ENCODE measurements at places on chromosomes 2 and 18. TPM values are rescaled to one million over a fixed set of nuclear protein-coding genes. Genes with fewer than 3 reads are reported as not detected.

SLC38A11 gene
- 0.19 TPM for total RNA-seq

MAP3K20 gene
- total RNA-seq, result 28.5 TPM

MTX2 gene
- total RNA-seq, result 50.1 TPM

CMPK2 gene
- total RNA-seq, result 0.51 TPM

IL36RN gene
- not detected for total RNA-seq

MYO5B gene
- total RNA-seq, result 14.7 TPM

RAX gene
- not detected for total RNA-seq

DNA sequence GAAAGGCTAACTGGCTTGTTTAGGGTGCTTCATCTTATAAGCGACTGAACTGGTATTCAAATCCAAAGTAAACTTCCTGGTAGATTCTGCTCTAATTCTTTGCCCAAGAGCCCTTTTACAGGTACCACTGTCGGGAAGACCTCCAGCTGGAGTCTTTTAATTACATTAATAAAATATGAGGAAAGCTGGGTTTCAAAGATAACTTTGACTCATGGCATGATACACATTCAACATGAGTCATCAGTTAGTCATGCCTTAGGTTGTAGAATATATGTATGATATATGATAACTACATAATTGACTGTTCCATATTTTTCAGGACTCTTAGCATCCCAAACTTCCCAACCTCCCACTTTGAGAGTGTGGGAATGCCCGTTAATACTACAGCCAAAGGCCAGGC lies 32.3 kb downstream of the ZCCHC2 start:
- DNase-seq, result no peak

DNA sequence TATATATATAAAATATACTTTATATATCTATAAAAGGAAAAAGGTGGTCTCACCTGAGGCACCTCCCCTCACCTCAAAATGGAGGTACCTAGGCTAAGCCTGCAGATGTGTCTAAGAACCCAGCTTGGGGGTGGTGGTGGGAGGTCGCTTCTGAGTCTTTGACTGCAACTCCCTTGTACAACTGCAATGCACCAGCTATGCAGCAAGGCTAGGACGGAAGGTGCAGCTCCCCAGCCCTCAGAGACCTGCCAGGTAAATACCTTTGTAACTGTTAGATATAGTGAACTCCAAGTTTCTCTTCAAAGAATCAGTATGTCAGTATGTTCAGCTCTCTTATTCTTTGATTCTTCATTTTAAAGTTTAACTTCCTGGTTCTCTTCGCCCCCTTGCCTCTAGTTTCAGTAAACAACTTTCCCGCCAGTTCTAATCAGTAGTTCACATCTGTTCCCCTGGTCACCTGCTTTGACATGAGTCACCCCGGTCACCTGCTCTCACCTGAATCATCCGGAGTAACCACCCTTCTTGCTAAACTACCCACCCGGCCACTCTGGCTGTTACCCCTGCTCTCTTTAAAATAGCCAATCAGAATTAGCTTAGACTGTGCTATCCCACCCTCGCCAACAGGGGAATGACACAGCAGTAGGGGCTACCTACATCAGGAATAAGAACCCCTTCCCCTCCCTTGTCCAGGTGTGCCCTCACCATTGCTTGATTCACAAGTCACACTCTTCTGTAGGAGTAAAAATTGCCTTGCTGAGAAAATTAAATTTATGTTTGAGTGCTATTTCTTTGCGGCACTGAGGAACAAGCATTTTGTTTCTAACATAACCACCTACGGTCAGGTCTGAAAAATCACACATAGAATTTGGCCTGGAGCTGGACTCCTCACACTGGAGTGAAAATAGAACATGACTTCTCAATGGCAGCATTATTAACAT lies 24.7 kb upstream of the IMPA2 start:
- no peak for DNase-seq

DNA sequence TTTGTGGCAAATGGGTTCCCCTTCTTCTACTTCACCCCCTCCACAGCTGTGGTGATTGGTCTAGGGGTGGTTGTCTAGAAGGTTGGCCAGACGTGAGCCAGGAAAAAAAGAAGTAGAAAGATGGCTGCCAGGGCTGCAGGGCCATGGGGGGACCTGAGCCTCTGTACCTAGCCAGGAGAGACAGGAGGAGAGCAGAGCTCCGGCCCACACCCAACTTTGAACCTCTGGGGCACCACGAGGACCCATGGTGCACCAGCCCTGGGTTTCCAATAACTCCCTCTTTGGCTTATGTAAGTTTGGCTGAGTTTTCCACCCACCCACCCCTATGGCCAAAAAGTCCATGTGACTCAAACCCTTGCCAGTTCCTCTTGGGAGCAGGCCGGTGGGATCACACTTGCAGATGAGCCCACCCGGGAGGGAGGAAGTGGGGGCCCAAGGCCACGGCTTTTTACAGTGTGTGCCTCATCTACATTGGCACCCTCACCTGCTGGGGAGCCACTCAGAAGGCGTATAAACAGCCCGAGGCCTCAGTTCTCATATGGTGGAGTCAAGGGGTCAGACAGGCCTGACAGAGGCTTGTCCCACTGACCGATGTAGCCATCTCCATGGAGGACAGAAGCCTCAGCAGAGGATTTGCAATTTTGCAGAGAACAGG lies 293.1 kb upstream of the HDAC4 start:
- DNase-seq, result no peak

DNA sequence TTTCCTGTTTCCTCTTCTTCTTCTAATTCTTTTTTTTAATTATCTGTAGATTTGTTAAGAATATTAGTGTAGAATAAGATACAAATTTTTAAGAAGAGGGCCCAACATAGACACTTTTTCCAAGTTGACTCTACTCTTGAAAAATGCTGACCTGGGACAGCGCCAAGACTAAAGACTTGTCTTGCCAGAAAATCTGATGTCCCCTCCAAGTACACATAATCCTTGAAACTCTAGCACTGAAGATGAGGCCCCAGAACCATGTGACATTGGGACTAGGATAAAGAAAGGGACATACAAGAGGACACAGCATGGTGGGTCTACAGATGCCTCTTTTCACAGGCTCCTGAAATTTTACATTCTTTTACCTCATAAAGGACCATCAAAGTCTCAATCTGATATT lies 271.6 kb upstream of the SESTD1 start:
- DNase-seq, result peak; percentile 31

DNA sequence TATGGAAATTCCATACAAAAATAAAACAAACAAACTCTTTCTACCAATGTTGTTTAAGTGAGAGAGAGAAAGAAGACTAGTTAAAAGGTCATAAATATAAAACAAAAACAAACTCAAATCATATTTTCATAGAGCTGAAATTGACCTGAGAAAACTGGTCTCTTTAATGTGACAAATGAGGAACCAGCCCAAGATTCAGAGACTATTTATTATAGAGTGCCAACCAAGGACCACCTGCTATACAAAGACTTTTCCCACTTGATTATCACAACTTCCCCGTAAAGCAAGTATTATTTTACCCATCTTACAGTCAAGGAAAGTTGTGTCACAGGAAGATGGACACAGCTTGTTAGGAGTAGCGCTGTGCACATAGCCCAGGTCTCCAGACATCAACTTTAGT lies 13.3 kb downstream of the ANKRD44 start:
- no peak for DNase-seq

DNA sequence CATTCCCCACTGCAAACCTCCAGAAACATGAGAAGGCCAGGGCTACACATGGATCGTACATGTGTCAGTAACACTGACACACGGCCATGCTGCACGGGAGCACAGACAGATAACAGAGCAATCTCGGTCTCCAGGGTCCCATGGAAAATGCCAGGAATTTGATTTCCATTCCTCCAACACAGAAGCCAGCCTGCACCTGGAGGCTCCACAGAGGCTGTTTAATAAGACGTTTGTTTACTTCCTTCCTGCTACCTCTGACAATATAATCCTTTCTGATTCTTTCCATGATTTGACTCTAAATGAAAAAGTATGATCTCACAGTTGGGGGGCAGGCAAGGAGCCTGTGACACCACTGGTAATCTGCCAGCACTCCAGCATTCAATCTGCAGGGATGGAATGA lies 210.9 kb upstream of the DDX18 start:
- DNase-seq, result no peak

DNA sequence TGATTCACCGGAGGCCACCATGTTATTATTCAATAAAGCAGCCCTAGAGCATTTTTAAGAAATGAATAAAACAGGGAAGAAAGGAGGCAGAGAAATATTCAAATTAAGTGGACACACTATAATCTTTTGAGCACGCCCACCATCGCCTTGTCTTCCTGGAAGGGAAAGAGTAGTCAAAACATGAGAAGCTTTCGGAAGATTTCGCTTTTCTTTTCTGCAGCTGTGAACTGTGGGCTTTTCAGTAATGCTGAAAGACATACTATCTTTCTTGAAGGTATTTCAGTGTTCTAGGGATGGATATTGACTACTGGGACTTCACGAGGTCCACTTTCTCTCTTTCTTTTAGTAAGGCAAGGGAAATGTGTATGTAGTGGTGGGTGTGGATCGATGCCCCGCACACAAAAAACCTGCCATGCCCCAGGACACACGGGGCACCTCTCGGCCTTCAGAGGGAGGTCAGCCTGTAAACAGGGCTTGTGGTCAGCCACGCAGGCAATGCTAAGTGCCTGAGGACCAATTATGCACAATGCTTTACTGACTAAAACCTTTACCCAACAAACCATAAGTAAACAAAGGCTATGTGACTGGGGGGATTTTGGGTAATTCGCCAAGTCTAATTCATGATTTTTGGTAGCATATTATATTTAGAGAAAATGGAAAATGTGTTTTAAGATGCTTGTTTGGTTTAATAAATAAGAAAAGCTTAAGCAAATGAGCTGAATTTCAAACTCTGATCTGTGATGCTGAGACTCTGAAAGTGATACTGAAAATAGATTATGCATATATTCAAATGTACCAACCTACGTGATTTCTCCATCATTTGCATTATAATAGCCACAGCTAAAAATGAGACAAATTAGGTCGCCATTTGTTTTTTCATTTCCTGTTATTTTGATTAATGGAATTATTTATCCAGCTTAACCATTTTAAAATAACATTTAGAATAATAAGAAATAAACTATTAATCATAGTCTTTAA lies 130.5 kb downstream of the ZNF516 start:
- DNase-seq, result no peak

DNA sequence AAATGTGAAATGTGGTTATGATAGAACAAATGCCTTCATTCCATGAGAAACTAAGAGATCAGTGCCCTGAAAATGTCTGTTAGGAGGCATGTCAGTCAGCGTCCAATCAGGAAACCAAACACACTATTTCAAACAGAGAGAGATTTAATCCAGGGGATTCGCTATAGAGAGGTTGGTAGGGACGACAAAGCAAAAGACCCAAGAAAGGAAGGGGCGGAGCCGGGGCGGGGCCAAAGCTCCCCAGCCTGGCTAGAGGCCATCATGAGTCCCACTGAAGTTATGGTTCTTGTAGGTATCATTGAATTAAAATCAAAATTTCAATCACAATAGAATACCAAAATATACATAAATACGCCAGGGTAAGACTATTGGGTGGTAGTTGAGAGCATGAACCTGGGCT lies 32.9 kb upstream of the RNF149 start:
- DNase-seq, result no peak

DNA sequence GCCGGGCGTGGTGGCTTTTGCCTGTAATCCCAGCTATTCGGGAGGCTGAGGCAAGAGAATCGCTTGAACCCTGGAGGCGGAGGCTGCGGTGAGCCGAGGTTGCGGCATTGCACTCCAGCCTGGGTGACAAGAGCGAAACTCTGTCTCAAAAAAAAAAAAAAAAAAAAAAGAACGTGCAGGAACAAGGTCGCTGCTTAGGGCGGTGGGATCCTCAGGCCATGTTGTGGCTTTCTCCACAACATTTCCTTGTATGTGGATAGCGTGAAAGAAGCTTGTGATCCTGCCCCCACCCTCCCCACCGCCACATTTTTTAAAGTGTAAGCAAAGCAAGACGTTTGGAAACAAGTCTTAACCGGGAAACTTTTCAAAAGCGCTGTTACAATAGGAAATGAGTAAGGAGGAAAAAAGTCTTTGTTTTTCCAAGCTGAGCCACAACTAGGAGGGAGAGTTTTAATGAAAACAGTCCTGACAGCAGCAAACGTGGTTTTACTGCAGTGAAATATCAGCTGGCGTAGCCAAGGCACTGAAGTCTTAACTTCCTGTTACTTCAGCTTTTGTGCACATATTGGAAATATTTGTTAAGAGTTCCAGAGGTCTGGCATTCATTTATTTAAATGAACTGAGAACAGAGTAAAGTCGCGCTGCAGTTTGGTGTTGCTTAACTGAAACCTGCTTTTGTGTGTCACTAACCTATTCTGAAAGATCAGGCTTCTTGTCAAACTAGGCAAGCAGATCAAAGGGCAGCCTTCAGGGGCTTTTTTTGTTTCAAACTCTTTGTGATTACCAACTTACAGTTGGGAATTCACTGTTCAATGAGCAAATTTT lies 3.8 kb downstream of the TGIF1 start:
- peak; percentile 76 for DNase-seq

Measured in myocyte (in vitro differentiated cells).